A549 treated with CpdA at 1 μM for 4 hours (cell line): ENCODE measurements at places on chromosomes 12 and 14. TPM values are rescaled to one million over a fixed set of nuclear protein-coding genes. Genes with fewer than 3 reads are reported as not detected.

Gene ADCY6
- total RNA-seq: 11.0 to 17.3 TPM (median 14.5 TPM) in 5 replicates

Gene PTPRO
- 0.06 to 0.14 TPM in 2 of 5 replicates, not detected in the others for total RNA-seq

Gene ACSM4
- total RNA-seq: not detected in 5 replicates

Gene CRADD
- 10.4 to 13.9 TPM (median 11.1 TPM) in 5 replicates for total RNA-seq

Gene ZDHHC22
- total RNA-seq: 0.20 to 0.37 TPM (median 0.31 TPM) in 5 replicates

Gene SIX1
- 6.1 to 8.5 TPM (median 7.8 TPM) in 5 replicates for total RNA-seq

Gene KRT86
- 20.4 to 43.5 TPM (median 41.1 TPM) in 5 replicates for total RNA-seq

Gene AMIGO2
- total RNA-seq: 122 to 170 TPM (median 160 TPM) in 5 replicates

Gene PARPBP
- total RNA-seq: 19.7 to 25.0 TPM (median 22.3 TPM) in 5 replicates

Gene SYNDIG1L
- total RNA-seq: not detected in 5 replicates

Gene MFAP5
- 0.06 to 0.31 TPM (median 0.24 TPM) in 4 of 5 replicates, not detected in the other for total RNA-seq

Gene PLCZ1
- not detected in 5 replicates for total RNA-seq

Gene SIVA1
- total RNA-seq: 135 to 218 TPM (median 184 TPM) in 5 replicates

Gene COPZ1
- 217 to 341 TPM (median 246 TPM) in 5 replicates for total RNA-seq

Gene ERBB3
- 1.4 to 2.8 TPM (median 1.6 TPM) in 5 replicates for total RNA-seq

Gene B4GALNT1
- total RNA-seq: 36.6 to 54.4 TPM (median 48.1 TPM) in 5 replicates

Gene TRIAP1
- 73.7 to 84.0 TPM (median 78.3 TPM) in 5 replicates for total RNA-seq

Gene DHRS2
- total RNA-seq: 7.4 to 11.1 TPM (median 8.2 TPM) in 5 replicates

Gene CLEC6A
- total RNA-seq: not detected in 5 replicates

Gene SYNE3
- total RNA-seq: 0.09 to 0.33 TPM (median 0.20 TPM) in 5 replicates

Gene TRMT61A
- total RNA-seq: 18.8 to 31.0 TPM (median 26.5 TPM) in 5 replicates

Gene CAPS2
- 1.3 to 1.9 TPM (median 1.7 TPM) in 5 replicates for total RNA-seq

Gene STX2
- total RNA-seq: 18.8 to 26.8 TPM (median 21.6 TPM) in 5 replicates

Gene ISCA2
- total RNA-seq: 37.1 to 44.9 TPM (median 43.5 TPM) in 5 replicates

Gene ADAMTS20
- not detected in 5 replicates for total RNA-seq

Gene GNG2
- 1.7 to 3.2 TPM (median 2.7 TPM) in 5 replicates for total RNA-seq

Gene SMCO2
- 0.13 to 0.50 TPM (median 0.24 TPM) in 5 replicates for total RNA-seq

Gene SLC7A8
- total RNA-seq: 0.18 to 0.82 TPM (median 0.42 TPM) in 5 replicates

Gene SLC25A47
- total RNA-seq: not detected in 5 replicates

Gene P2RX2
- total RNA-seq: not detected in 5 replicates

Gene CHST11
- 26.7 to 36.9 TPM (median 35.2 TPM) in 5 replicates for total RNA-seq

Gene GSC
- 0.23 to 0.68 TPM (median 0.44 TPM) in 5 replicates for total RNA-seq

Gene FGF23
- total RNA-seq: not detected in 5 replicates

Gene ART4
- total RNA-seq: not detected in 5 replicates

Gene PNP
- 171 to 195 TPM (median 176 TPM) in 5 replicates for total RNA-seq

Gene INHBC
- total RNA-seq: 0.03 to 0.07 TPM in 2 of 5 replicates, not detected in the others

Gene AHSA1
- 267 to 307 TPM (median 301 TPM) in 5 replicates for total RNA-seq

Gene SRRM4
- total RNA-seq: not detected in 5 replicates

Gene CLEC2A
- total RNA-seq: not detected in 5 replicates

Gene PIWIL1
- total RNA-seq: not detected in 5 replicates

Gene CARMIL3
- 0.38 to 0.56 TPM (median 0.45 TPM) in 5 replicates for total RNA-seq

Gene NR1H4
- total RNA-seq: 0.05 to 0.23 TPM (median 0.09 TPM) in 3 of 5 replicates, not detected in the others

Gene EIF2B1
- 33.1 to 38.5 TPM (median 35.9 TPM) in 5 replicates for total RNA-seq

Gene SLCO1A2
- total RNA-seq: 0.07 TPM in 1 of 5 replicates, not detected in the others

Gene TAS2R8
- not detected in 5 replicates for total RNA-seq

Gene ENDOU
- not detected in 5 replicates for total RNA-seq
